Mammary microvascular endothelial cell (primary cell): ENCODE measurements at places on chromosomes 7 and 10. TPM values are rescaled to one million over a fixed set of nuclear protein-coding genes. Genes with fewer than 3 reads are reported as not detected.

Gene CASTOR2
- 5.4 and 9.5 TPM in 2 replicates for total RNA-seq

Gene TCERG1L
- not detected in 2 replicates for total RNA-seq

Gene HOXA5
- total RNA-seq = 13.8 and 15.3 TPM in 2 replicates

Gene TFR2
- under 0.01 and 0.44 TPM in 2 replicates for total RNA-seq

Gene MRC1
- 17.5 and 17.9 TPM in 2 replicates for total RNA-seq

Gene ITGA8
- total RNA-seq = 0.44 and 0.53 TPM in 2 replicates

Gene COBL
- not detected in 2 replicates for total RNA-seq
